Upper lobe of right lung (tissue), 1 donor: ENCODE measurements at places on chromosomes 6 and 20. TPM values are rescaled to one million over a fixed set of nuclear protein-coding genes. Genes with fewer than 3 reads are reported as not detected.

The RIPPLY2 gene
- total RNA-seq, result not detected

The LHFPL5 gene
- total RNA-seq, result not detected

The CALHM4 gene
- total RNA-seq, result not detected

- no peaks in the 10 kb centered on the region for H3K4me1 ChIP-seq
- H3K4me3 ChIP-seq, result no peak overlapping the region
Measured at GRCh38 chr20:56588996-56589395, 40.1 kb upstream of the TFAP2C start.

- peaks cover 12% of the 10 kb centered on the region for H3K4me1 ChIP-seq
- H3K27me3 ChIP-seq, result no peaks in the 10 kb centered on the region
- H3K36me3 ChIP-seq, result no peaks in the 10 kb centered on the region
- no peak overlapping the region for H3K27ac ChIP-seq
- no peak overlapping the region for H3K4me3 ChIP-seq
Measured at GRCh38 chr20:58431134-58431533, 42.1 kb downstream of the VAPB start.

- H3K36me3 ChIP-seq, result no peaks in the 10 kb centered on the region
- DNase-seq, result peak; percentile 64
- no peaks in the 10 kb centered on the region for H3K4me1 ChIP-seq
- no peaks in the 10 kb centered on the region for H3K27me3 ChIP-seq
- H3K4me3 ChIP-seq, result no peak overlapping the region
Measured at GRCh38 chr20:19658137-19658536, 99.9 kb upstream of the RIN2 start.

DNA sequence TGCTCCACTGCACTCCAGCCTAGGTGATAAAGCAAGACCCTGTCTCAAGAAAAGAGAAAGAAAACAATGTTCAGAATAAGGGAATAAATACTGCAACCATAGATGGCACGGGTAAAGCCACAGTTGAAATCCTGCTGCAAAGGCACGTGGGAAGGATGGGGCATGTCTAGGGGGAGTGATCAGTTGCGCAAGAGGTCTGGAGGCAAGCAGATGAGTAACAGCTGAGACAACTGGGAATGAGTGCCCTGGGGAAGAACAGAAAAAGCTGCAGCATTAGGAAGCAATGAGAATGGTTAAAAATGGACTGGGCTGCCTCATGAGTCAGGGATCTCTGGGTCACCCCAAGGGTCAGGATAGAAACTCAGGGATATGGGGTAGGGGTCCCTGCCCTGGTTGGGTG, 96.3 kb downstream of the GMPR start:
- no peaks in the 10 kb centered on the region for H3K27me3 ChIP-seq
- H3K4me1 ChIP-seq, result peaks cover 51% of the 10 kb centered on the region
- no peak for DNase-seq
- no peaks in the 10 kb centered on the region for H3K36me3 ChIP-seq
